ENCODE measurements at places on chromosomes 7 and 10.

- no peak for DNase-seq
These were observed 3.5 kb downstream of the NOBOX start for GRCh38 chr7:144399946-144400345.

DNA sequence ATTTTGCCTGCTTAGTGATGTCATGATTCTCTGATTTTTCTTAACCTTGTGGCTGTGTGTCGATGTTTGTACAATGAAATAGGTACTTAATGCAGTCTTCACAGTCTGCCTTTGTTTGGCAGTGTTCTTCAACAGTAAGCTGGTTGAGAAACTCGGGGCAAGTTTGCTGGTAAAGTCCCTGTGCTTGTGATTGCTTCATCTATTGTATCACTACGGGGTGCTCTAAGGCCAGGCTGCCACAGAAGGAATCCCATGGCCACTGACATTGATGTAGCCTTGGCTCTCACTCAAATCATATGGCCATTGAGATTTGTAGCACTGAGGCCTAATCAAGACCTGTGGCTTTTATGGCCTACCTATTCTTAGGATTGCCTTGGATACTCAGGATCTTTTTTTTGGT, 33.5 kb upstream of the PRSS37 start:
- no peak for DNase-seq

GRCh38 chr7:128939075-128939860, 1.5 kb downstream of the IRF5 start:
- DNase-seq: no peak

DNA sequence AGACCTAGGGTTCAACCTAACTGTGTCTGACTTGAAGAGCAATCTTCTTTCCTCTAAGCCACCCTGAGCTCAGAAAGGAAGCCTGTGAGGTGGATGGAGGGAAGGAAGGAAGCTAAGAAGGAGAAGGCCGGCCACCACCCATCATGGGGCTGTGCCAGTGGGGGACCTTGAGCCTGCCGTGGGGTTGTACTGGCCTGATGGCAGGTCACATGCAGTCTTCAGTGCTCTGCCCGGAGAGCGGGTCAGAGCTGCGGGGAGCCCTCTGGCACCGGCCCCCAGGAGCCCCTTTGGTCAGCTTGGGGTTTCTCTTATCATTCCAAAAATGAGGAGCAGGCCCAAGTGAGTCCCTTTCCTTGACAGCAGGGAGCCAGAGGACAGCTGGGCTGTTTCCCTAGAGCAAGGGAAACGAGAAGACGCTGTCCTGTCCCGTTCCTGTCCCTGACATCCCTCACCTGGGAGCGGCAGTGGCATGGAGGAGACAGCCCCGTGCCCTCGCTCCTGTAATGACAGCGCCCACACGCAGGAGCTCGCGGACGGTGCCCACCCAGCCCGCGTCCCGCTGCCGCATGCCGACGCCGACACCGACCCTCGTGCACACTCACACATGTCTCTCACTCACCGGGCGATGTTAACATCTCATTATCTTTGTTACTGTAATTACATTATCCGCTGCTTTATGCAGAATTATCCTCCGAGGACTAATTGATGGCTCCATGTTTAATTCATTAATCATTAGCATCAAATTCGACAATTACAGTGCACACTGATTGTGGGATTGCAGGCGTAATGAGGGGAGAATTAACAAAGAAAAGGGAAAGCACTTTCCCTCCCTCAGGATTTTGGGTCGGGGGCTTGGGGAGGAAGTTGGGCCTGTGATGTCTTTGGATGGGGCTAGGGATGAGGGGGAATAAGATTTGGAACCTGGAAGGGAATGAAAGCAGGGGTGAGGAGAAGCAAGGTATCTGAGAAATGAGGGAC, 31.3 kb downstream of the GBX1 start:
- DNase-seq: no peak

DNA sequence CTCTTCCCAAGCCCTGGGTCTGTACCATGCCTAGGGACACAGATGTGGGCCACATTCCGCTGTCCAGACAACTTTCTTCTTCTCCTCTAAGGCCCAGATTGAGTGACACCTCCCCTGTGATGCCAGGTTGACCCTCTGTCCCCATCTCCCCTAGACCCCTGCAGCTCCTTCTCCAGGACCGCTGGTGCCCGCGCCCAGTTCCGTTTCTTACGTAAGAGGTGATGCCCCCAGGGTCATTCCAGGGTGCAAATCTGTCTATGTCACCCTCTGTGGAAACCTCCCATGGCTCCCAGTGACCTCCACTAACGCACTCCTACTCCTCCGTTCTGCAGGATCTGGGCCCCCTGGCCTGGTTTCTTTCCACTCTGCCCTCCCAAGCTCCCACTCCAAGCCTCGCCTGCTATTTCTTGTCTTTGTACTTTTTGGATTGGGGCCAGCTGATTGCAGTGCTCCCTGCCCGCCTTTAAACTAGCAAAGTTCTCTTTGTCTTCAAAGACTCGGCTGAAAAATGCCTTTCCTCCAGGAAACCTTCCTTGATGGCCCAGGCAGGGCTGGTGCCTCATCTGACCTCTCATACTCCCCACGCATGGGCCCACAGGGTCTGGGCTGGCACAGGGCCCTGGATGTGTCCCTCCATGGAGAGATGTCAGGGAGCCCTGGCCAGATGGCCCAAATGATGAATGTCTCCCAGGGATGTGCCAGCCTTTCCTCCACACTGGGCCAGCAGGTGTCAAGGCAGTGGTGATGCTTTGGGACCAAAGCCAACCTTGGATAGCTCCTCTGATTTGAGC, 21.3 kb upstream of the ELN start:
- no peak for DNase-seq

DNA sequence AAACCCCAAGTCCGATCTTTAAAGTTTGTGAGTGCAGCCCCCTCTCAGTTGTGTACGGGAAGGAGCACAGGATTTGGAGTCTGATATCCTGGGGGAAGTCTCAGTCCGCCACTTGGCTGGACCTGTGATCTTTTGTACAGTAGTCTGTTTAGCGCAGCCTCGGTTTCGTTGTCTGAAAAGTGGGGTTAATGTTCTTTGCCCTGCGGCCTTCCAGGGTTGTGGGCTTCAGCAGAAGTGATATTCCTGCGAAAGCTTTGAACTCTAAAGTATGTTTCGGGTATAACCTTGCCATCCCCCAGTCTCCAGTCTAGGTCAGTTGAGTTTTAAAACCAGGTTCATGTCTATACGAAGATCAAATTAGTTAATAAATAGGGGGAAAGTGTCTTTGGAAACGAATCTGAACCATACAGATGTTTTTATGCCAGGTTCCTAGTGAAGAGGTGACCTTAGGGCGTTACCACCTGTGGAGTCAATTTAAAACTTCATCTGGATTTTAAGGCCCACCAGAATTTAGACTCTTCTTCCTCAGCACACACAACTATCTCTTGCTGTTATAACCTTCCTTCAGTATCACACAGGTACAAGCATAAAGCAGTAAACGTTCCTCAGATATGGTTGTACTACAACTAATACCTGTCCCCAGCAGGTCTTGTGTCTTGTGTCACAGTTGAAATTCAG, 904 bp downstream of the R3HCC1L start:
- DNase-seq: peak; percentile 24

DNA sequence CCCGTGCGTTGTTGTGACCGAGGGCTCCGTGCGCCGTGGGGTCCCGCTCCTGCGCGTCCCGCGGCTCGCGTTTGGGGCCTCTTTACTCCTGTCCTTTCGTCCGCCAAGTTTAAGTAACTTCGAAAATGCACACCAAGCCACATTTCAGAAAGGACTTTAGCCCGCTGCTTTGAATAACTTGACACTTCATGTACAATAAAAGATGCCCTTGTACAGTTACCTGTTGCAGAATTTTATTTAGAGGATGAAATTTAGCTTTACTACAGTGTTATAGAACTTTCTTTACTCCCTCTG, 459 bp downstream of the SUGCT start:
- no peak for DNase-seq

DNA sequence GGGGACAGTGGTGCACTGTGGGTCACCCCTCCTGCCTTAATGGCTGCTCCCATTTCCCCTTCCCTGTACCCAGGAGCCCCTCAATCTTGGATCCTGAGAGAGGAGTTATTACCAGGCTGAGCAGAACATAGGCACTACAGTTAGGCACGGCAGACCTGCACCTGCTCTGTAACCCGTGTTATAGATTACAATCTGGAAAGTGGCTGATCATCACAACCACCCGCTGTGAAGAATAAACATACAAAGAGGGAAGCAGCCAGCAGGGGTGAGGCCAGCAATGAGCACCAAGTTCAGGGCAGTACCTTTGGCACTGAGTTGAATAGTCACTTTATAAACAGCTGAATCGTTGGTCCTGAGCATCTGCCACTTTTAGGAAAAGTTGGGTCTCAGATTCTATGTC, 1.7 kb downstream of the CDHR1 start:
- no peak for DNase-seq

- no peak for DNase-seq
These were observed 61.7 kb upstream of the OIT3 start for GRCh38 chr10:72831696-72832409.
